Activated T-cell treated with anti-CD3 and anti-CD28 coated beads for 1 hour (primary cell): ENCODE measurements at places on chromosomes 16 and 17.
A peak's percentile ranks its signal among the peaks of the same experiment; 100 is the strongest.

DNA sequence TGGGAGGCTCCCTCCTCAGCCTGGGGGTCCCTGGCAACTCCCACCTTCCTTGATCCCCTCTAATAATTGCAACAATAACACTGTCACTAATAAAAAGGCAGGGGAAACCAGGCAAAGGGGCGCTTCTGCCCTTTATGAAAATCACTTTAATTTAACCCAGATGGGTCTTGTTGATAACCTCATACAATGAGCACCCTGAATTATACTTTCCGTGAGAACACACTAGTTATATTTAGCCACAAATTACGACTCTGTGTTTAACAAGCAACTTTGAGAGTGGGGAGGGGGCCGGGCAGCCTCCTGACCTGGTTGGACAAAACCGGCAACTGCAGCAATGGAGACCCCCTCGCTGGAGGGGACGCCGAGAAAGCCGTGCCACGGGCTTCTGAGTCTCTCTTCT is 5.7 kb upstream of the BAHCC1 start:
- no peak for DNase-seq

DNA sequence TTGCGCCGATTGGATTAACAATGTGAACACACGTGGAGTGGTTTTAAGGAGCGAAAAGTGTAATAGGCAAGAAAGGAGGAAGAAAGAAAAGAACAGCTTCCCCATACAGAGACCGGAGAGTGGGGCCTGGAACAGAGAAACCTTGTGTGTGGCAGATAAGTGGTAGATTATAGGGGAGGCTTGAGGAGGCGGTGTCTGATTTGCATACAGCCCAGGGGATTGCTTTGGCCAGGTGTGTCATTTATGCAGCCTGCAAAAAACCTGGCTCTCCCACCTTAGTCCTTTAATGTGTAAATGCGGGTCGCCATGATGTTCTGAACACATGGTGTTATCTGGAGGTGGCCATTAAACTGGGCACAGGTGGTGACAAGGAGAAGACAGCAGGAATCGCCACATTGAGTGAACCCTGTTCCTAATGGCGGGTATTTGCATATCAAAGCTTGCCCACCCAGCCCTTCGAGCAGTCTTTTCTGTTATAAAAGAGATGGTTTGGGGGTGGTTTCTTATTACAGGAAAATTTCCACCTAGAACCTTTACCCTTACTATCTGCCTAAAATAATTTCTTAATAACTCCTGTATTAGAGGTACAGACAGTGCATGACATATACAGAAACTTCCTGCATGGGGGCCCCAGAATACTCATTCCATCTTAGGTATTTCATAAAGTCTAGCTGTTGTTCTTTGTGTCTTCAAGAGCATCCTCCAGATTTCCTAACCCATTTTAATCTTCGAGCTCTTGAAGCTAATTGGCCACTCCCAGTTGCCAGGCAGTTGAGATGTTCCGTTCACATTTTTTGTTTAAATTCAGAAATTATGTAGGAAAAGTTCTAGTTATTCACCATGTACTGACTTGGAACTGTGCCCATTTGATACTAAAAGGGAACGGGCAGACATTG is 292.5 kb downstream of the RBFOX1 start:
- DNase-seq: no peak

GRCh38 chr16:67386861-67387455 is 6.3 kb downstream of the TPPP3 start:
- no peak for DNase-seq

DNA sequence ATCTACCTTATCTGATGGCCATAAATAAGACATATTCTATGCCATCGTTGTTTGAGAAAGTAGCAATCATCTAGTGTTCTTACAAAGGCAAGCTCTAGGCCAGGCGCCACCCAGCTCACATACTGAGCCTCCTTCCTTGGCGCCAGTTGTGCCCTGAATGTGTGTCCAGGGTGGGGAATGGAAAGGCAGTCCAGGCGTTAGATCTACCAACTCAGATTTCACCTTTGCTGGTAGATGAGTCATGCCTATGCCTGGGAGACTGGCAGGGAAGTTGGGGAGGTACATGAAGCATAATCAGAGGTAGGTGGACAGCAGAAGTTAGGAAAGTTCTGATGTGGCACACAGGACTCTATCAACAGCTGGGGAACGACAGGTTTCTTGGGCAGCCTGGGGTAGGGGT is 23.6 kb downstream of the SDR42E1 start:
- DNase-seq: no peak

GRCh38 chr16:76942089-76942488 is 248.9 kb upstream of the MON1B start:
- DNase-seq: no peak

- DNase-seq: no peak
Measured at GRCh38 chr17:73806768-73807167, 162.5 kb upstream of the SDK2 start.

DNA sequence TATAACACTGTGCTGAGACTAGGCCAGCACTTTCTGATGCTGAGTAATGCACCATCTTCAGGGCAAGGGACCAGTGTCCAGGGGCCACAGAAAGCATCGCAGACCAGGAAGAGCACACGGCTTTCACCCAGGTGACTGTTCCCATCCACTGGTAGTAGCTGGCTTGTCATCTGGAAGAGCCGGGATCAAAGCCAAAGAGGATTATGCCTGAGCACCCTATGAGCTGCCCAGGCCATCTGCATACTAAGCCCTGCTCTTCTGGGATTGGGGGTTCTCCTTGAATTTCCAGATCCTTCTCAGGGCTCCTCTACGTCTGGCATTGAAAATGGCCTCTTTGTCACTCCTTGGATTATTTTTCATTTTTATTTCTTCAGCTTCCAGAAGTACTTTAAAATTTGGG is 140.7 kb downstream of the IRX3 start:
- DNase-seq: no peak

GRCh38 chr17:81529437-81529803 is 1.2 kb downstream of the FSCN2 start:
- no peak for DNase-seq

GRCh38 chr16:66278604-66279262 is 87.8 kb upstream of the CDH5 start:
- no peak for DNase-seq

- DNase-seq: no peak
Measured at GRCh38 chr17:66720567-66720966, 114.3 kb upstream of the CACNG5 start.

DNA sequence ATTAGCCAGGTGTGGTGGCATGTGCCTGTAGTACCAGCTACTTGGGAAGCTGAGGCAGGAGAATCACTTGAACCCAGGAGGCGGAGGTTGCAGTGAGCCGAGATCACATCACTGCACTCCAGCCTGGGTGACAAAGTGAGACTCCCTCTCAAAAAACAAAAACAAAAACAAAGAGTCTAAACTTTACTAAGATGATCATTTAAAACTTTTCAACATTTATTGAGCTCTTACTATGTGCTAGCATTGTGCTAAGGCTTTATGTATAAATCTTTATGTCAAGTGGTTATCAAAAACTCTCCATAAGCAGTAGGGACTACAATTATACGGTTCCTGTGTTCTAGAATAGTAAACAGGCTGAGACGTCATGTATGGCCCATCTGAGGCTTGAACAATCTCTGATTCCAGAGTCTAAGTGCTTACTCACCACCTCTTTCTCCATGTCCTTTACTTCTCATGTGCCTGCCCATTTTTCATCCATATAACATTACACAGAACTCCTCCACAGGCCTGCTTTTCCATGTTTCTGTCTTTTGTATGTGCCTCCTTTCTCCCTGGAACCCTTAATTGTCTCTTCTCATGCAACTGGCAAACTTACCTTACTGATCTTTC is 66.7 kb downstream of the NUP88 start:
- DNase-seq: no peak

- DNase-seq: no peak
Measured at GRCh38 chr17:42405076-42405475, 16.8 kb upstream of the STAT3 start.

- no peak for DNase-seq
Measured at GRCh38 chr16:58034128-58034685, 8.7 kb downstream of the MMP15 start.

- no peak for DNase-seq
Measured at GRCh38 chr16:11564046-11564926, 22.4 kb downstream of the LITAF start.

- DNase-seq: no peak
Measured at GRCh38 chr17:74729866-74730265, 7.2 kb upstream of the RAB37 start.

GRCh38 chr17:65783845-65784334 is 222.4 kb upstream of the AXIN2 start:
- no peak for DNase-seq

DNA sequence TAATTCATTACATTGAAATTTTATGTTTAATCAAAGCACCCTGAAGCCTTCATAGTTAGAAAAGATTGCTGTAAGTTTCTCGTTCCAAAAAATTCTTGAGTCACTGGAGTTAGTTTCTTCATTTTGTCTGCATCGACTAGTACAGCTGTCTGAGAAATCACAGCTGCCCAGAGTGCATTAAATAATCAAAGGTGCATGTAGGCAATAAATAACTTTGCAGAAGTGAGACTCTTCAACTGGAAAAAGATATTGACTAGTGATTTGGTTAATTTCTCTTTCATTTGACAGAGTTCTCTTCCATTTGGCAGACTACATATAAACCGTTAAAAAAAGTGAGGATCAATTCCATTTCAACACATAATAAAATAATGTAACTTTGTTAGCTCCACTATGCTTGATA is 234.0 kb downstream of the CNTNAP4 start:
- DNase-seq: no peak

GRCh38 chr16:27326738-27327585 is 13.2 kb downstream of the IL4R start:
- DNase-seq: peak; percentile 20

DNA sequence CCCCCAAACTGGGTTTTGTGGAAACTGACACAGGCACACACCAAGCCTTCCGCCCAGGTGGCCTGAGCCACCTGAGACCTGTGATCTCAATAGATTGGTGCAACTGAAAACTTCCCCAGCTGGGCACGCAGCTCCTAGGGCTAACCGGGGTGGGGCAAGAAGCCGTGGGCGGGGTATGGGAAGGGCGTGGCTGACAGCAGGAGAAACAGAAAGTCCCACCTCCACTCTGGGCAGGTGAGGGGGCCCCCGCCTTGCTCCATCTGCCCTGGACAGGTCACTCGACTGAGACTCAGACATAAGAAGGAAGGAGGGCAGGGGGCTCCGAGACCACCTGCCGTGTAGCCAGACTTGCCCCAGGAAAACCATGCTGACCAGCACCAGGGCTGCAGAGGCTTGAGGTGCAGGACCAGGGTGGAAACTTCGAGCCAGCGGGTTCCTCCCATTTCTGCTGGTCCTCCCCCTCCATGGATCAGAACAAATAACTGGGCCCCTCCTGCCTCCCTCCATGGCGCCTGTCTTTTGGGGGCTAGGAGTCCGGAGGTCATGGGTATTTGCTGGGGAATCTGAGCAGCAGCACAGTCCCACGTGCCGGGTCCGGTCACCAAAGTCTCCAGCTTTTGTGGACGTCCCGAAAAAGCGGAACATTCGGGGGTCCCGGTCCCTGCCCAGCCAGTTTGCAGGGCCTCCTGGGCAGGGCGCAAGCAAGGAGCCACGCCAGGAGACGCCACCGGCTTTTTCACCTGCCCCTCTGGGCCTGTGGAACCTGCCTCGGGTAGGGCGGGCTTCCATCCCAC is 1.3 kb downstream of the TIMP2 start:
- peak; percentile 47 for DNase-seq

- no peak for DNase-seq
Measured at GRCh38 chr17:15918261-15918660, 26.7 kb upstream of the ADORA2B start.

DNA sequence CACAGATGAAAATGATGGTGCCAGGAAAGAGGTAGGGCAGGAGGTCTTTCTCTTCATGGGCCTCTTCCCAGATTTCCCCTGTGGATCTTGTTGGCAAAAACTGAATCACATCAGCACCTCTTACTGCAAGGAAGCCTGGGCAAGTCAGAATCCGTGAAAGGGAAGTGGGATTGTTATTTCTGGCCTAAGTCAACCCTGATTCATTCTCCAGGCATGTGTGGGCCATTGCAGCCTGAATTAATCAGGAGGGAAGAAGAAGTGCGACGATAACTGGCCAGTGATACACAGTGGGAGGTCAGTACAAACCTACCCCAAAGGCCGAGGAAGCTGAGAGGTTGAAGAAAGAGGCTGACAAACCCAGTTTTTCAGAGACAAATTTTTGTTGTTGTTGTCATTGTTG is 17.9 kb upstream of the NSMCE1 start:
- DNase-seq: no peak

GRCh38 chr17:80064696-80065095 is 28.3 kb downstream of the CCDC40 start:
- no peak for DNase-seq

GRCh38 chr16:21608639-21609328 is 9.4 kb downstream of the METTL9 start:
- no peak for DNase-seq

GRCh38 chr17:49494986-49495841 is at the start of gene NGFR:
TSS of gene NGFR (plus strand) at chr17:49495293. CDS start at chr17:49495418, 125 bp downstream.
- DNase-seq: peak; percentile 30

DNA sequence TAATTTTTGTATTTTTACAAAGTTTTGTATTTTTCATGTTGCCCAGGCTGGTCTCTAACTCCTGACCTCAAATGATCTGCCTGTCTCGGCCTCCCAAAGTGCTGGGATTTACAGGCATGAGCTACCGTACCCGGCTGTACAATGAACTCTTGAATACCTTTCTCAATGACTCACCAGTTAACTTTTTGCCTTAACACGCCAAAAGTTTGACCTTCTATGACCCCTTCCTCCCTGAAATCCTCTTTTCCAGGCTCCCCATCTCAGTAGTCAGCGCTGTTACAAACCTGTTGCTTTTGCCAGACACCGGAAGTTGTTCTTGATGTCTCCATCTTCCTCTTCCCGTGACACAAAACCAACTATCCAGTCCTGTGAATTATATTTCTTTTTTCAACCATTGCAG is 158.1 kb upstream of the ASIC2 start:
- no peak for DNase-seq

DNA sequence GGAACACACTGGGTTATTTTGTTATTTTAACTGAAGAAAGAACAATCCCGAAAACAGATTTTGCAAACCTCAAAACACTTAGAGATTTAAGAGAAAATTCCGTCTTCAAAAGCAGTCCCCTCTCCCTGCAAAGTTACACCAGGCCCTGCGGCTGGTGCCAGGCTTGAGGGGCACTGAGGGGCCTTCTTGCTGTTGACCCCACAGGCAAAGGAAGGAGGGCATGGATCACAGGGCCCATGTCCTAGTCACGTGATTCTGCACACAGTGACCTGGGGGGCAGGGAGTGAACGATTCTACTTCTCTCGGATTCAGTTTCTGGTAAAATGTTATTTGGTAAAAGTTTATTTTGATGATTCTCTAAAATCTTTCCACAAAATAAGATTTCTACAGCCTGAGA is 55.3 kb upstream of the FASN start:
- no peak for DNase-seq

GRCh38 chr17:44097110-44097958 is 26.1 kb downstream of the HDAC5 start:
- no peak for DNase-seq

DNA sequence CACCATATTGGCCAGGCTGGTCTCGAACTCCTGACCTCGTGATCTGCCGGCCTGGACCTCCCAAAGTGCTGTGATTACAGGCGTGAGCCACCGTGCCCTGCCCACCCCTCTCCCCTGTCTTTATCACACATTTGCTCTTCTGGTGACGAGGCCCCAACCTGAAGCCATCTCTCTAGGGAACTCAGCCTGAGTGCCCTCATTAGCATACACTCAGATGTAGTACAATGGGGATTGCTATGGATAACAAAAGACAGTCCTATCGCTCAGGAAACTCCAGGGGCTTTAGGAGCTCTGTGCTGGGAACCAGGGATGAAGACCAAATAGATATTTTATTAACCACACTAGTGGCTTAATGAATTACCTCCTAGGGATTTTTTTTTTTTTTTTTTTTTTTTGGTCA is 100.7 kb downstream of the MARF1 start:
- DNase-seq: no peak

GRCh38 chr17:77212081-77212832 is 71.5 kb downstream of the SEC14L1 start:
- no peak for DNase-seq
